Stimulated activated CD4-positive, alpha-beta T cell treated with anti-CD3 and anti-CD28 coated beads, Interleukin-1b, Interleukin-23, amount 100 ng/mL, for 1 hour (primary cell): ENCODE measurements at places on chromosomes 12 and 14.

DNA sequence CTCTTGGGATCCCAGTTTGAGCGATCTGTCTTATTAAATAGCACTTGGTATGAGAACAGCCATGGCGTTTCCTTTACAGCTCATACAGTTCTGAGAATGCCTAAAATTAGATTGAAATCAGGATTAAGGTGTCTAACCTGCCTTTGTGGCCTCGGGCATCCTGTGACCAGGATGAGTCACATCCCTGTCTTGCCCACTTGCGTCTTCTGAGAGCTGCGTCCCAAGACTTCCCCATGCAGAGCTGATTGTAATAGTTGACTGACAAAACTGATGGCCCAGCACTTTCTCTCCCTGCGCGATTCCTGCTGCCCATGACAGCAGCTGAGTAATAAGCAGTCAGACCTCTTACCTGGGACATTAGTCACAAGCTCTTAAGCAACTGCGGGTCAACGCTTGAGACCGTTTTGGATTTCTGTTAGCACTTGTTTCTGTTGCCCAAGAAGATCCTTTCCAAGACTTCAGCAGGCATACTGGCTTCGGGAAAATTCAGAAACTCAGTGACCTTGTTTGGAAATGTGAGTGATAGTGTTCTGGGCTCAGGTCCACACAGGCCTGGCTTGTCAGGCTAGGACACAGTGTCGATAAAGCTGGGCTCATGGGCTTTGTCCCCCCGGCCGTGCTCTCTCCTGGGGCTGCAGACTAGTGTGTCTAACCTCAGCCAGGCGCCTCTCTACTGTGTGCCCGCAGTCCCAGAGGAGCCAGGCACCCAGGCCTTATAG lies 169.9 kb upstream of the HIF1A start:
- peak; percentile 30 for DNase-seq

- DNase-seq, result no peak
These were observed 8.5 kb upstream of the SLC6A13 start for GRCh38 chr12:271161-271560.

- no peak for DNase-seq
These were observed 87.6 kb upstream of the CLMN start for GRCh38 chr14:95407354-95407753.

DNA sequence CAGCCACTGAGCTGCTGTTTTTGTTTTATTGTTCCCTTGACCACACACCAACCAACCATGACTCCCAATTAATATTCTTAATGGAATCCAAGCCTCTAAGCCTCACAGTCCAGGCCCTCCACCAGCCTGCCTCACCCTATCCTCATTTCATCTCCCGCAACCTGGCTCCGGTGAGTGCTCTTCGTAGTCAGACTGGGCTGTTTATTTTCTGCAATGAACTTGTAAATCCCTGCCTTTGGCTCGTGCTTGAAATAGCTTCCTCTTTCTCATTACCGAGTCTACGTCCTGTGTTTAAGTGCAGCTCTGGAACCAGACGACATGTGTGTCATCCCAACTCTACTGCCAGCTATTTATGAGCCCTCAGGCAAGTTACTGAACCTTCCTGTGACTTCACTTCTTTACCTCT lies 12.4 kb upstream of the ETFBKMT start:
- DNase-seq, result no peak

- no peak for DNase-seq
These were observed 1007.4 kb upstream of the NOVA1 start for GRCh38 chr14:27605282-27605681.

DNA sequence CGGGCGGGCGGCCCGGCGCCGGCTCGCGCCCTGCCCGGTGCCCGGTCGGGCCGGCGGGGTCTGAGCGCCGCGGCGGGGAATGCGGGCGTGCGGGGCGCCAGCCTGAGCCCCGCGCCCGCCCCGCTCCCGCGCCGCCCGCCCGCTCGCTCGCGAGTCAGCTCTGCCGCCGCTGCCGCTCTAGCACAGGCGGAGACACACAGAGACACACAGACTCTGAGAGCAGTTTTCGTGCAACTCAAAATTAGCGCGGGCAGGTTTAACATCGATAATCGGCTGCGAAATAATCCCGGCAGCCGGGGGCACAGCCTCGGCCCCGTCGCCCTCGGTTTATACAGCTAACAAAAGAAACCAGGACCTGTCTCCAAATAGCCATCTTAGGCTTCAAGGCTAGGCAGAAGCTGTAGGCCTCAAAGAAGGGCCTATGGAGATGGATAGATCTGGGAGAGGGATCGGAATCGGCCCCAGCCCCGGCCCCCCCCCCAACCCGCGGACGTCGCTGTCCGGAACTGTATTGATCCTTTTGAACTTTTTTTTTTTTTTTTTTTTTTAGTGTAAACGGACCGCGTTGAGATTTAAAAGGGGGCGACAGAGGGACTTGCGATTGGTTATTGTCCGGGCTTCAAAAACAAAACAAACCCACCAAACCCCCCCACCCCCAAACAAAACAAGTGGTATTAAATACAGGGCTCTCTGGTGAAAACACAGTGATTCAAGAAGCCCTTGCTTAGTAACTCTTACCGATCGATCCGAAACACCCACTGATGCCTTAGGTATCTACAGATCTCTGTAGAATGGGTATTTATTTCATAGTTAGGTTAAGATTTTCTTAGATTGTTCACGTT lies 1.1 kb downstream of the ARID2 start:
- DNase-seq, result no peak

DNA sequence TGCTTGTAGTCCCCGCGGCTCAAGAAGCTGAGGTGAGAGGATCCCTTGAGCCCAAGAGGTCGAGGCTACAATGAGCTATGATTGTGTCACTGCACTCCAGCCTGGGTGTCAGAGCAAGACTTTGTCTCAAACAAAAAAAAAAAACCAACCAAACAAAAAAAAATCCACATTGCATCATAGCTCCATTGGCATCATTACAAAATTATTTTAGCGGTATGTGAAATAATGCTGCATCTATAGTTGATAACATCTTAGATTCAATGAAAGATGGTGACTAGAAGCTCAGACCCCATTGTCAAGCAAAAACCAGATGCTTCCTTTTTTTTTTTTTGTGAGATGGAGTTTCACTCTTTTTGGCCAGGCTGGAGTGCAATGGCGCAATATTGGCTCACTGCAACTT lies 14.8 kb upstream of the PTHLH start:
- no peak for DNase-seq

DNA sequence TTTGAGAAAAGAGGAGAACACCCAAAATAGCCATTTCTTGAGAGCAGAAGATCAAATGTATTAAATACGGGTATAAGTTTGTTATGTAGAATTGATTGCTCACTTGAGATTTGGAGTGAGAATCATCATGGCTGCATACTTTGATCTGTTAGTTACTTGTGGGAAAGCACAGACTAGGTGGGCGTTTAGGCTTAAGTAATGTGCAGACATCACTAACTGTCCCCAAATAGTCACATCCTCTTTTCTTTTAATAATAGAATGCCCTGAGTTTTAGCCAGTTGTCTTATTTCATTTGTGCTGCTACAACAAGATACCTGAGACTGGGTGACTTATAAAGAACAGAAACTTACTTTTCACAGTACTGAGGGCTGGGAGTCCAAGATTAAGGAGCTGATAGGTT lies 14.3 kb upstream of the GTF2A1 start:
- no peak for DNase-seq

GRCh38 chr12:96044943-96045290 lies 9.5 kb upstream of the LTA4H start:
- no peak for DNase-seq

- DNase-seq, result no peak
These were observed 44.6 kb downstream of the DLK1 start for GRCh38 chr14:100771121-100771800.

- DNase-seq, result no peak
These were observed 227.2 kb downstream of the DACT1 start for GRCh38 chr14:58864751-58865513.

GRCh38 chr12:124464062-124464461 lies 103.3 kb downstream of the NCOR2 start:
- DNase-seq, result no peak

DNA sequence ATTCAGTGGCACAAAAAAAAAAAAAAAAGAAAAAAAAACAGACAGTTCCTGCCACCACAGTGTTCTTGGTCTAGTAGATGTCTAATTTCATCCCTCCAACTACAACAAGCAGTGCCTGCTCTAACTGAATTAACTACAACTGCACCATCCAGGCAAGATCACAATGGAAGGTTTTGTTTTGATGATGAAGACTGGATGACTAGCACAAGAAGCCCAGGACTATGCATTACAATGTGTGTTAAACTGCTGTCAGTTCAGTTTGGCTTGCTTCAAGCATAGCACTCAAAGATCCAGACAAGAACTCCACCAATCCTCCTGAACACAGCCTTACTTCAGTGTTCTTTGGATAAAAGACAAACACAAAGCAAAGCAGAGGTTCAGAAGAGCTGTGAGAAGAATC lies 279.9 kb downstream of the GRIN2B start:
- no peak for DNase-seq

GRCh38 chr12:108879615-108880254 lies at the start of gene DAO:
TSS of gene DAO (plus strand) at chr12:108880092. CDS start at chr12:108885007, 4,915 bp downstream.
- DNase-seq, result no peak

- DNase-seq, result no peak
These were observed 181.6 kb upstream of the FOXN3 start for GRCh38 chr14:89598548-89599186.

DNA sequence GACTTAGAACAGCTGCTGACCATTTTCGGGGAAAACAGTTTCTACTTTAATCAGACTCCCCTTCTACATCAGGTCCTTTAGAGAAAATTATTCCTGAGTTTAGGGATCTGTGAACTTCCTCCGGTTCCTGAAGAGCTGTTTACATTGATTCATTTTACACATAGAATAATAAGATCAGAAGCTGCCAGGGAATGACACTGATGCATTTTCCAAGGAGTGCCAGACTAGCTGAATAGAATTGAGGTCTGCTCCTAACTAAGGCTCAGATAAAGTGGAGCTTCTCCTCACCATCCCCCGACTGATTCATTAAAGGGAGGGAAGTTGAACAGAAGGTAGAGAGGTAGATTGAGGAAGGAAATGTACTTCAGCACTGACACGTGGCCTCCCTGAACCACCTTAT lies 41.9 kb upstream of the PSMA6 start:
- DNase-seq, result no peak

- no peak for DNase-seq
These were observed 44.9 kb upstream of the LTBP2 start for GRCh38 chr14:74656964-74657363.

DNA sequence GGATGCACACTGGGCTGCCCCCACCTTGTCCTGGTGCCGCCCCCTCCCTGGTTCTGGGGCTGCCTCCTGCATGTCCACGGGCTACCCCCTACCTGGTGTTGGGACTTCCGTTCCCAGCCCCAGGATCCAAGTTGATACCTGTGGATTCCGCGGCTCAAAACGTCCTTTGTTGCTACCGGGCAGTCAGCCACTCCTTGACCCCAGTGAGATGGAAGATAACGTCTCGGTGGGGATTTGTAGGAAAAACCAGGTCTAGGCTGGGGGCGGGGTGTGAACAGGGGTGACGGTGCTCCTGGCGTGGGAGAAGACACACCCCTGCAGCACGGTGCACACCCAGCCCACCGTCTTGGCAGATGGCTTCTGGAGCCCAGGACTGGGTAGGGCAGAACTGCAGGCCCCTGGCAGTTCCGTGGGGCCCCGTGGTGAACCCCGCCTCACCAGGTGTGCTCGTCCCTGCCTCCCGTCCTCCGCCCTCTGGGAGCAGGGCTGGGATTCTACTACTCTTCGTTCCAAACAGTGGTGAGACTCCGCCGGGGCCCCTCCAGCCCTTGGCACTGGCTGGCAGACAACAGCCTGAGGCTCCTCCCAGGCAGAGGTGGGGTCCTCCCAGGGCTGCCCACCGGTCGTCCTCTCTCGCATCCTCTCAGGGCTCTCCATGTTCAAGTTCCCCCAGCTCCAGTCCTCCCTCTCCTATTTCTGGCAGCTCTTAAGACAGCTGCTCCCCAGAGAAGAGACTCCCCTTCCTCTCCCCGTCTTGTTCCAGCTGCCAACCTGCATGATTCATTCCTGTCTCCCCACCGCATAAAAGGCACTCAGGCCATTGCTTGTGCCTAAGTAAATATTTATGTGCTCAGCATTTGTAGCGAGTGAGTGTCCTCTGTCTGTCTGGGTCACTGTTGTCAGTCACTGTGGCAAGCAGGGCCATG lies 75.5 kb downstream of the FBXL14 start:
- DNase-seq, result no peak
